G401 (cell line): ENCODE measurements at places on chromosomes 7 and 10. TPM values are rescaled to one million over a fixed set of nuclear protein-coding genes. Genes with fewer than 3 reads are reported as not detected.

GRCh38 chr7:80403686-80404241 lies 108.1 kb downstream of the GNAT3 start:
- no peak for DNase-seq

DNA sequence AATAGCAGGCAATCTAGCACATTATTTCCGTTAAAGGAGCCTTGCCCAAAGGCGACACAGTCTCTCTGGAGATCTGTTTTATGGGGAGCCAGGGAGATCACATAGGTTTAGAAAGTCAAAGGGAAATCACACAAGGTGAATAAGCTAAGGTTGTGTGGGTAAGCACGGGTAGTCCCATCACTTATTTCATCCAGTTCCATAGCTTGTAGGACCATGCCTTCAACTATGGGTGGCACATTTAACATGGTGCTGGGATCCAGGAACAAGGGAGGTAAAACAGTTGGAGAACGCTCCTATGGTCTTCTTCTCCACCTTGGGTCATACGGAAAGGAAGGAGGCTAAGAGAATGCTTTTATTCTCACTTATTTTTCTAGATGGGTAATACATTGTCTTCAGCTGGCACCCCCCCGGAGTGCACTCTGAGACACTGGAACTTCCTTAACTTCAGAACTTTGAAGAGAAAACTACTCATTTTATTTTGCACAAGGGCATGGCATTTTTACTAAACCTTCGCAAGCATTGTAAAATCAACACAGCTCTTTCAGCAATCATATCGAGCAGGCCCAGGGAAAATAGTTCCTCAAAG lies 435.4 kb downstream of the KIF20B start:
- no peak for DNase-seq

- no peak for DNase-seq
Observed at GRCh38 chr7:43501870-43502269, 81.0 kb upstream of the STK17A start.

- no peak for DNase-seq
Observed at GRCh38 chr7:104946338-104946737, 67.7 kb upstream of the KMT2E start.

- no peak for DNase-seq
Observed at GRCh38 chr7:32326078-32326477, 164.1 kb downstream of the LSM5 start.

DNA sequence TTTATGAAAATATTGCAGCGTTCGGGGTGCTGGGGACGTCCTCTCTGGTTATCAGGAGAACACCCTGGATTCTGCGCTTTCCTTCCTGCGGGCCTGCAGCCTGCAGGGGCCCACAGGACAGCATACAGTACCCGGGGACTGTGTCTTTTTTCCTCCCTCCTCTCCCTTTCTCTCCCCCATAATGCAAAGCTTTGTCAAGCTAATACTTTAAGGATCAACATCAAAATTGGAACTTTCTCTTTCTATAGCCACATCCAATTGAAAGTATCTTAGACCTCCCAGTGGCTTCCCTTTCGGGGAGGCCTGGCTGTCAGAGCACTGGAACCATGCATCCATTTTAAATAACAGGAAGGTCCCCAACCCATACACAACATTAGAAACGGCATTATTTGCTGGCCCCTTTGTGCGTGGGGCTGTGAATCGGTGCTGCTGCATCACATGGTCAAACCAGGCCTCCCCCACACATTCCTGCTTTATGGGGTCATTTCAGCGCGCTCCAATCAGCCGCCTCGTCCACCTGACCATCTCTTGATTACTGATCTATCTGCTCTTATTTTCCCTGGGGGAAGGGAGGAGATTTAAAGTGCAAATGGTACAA lies 505.1 kb downstream of the DNAJB6 start:
- DNase-seq: no peak

DNA sequence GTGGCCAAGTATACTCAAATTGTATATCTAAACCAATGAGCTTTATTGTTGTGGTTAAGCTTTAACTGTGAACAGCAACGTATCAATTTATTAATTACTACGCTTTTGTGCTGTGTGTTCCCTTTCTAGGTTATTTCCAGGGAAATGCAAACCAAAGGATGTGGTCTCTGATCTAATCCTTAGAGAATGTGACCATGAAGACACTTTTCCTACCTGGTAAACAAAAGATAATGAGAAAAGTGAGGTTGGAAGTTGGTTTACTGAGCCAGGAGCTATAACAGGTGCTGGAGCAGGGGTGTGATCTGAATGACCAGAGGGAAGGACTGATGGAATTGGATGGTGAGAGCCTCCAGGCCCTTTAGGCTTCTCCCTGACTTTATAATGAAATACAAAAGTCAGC lies 25.4 kb upstream of the CALU start:
- DNase-seq: no peak

DNA sequence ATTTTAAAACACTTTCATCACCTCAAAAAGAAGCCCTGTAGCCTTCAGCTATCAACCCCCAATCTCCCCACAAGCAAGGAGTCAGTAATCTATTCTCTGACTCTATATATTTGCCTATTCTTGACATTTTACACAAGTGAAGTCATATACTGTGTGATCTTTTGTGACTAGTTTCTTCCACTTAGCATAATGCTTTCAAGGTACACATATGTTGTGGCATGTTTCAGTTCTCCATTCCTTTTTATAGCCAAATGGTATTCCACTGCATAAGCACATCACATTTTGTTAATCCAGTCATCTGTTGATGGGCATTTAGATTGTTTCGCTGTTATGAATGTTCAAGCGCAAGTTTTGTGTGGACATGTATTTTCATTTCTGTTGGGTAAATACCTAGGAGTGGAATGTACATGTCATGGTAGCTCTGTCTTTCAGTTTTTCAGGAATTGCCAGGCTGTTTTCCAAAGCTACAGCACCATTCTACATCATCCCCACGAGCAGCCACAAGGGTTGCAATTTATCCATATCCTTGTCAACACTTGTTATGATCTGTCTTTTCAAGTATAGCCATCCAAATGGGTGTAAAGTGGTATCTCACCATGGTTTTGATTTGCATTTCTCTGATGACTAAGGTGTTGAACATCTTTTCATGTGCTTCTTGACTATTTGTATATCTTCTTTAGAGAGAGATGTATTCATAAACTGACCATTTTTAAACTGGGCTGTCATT lies 405.6 kb downstream of the KCNMA1 start:
- no peak for DNase-seq

- DNase-seq: no peak
Observed at GRCh38 chr10:22010973-22011408, 7.5 kb upstream of the DNAJC1 start.

DNA sequence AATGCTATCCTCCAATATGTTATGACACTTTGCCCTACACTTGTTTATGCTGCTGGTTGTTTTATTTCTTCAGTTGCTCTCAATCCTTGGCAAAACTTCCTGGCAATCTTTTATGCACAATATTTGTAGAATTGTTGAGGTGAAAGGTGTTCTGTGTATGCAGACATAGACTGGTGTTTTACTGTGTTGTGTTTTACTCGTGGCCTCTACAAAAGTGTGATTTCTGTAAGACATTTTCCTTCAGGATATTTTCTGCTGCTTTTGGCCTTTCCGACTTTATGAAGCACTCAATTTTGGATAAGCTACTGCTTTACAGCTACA lies 21.8 kb downstream of the GLCCI1 start:
- peak; percentile 46 for DNase-seq

DNA sequence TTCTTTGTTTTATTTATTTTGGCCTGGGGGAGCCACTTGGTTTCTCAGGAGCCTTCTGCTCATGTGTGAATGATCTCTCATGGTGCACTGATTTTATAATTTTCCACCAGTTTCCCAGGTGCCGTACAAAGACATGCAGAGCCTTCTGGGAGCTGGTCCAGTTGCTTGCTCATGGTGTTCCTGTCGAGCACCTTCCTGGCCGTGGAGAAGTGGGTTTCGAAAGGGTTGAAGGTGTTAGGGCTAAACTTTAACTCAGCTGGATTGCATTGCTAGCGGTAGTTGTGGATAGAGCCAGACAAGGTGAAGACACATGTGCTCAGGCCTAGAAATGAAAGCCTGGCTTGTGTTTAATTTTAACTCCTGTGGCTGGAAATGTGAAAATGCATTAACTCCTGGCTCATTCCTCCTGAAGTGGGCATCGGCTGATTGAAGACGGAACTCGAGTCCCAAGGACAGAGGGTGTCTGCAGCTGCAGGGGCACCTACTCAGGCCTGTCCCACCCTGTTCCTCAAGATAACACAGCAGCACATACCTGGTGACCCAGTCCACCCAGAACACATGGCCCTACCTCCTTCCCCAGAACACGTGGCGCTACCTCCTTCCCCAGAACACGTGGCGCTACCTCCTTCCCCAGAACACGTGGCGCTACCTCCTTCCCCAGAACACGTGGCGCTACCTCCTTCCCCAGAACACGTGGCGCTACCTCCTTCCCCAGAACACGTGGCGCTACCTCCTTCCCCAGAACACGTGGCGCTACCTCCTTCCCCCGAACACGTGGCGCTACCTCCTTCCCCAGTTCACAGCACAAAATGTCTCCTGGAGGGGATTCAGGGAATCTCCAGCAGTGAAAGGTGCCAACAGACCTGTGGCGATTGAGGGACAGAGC lies 133.2 kb downstream of the WDR37 start:
- no peak for DNase-seq

DNA sequence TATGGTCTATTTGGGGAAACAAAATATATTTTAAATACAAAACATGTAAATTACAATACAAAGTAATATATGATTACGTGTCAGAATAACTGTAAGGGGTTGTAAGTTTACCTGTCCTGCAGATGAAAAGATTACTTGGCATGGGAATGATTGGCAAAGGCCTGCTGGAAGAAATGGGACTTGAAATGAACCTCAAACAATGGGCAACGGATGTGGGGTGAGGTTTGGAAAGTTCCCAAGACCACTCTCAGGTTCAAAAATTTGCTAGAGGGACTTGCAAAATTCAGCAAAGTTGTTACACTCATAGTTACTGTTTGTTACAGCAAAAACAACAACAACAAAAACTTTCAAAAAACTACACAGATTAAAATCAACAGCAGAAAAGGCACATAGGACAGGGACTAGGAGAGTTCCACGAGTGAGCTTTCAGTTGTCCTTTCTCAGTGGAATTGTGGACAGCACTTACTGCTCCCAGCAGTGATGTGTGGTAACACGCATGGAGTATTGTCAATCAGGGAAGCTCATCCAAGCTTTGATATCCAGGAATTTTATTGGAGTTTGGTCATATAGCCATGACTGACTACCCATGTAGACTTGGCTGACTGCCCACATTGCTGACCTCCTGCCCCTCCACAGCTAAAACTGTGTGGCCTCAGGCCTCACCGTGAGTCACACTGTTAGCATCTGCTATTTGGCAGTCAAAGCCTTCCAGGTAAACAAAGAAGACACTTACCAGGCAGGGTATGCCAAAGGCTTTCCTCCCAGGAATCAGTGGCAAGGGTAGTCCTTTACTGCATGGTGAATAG lies 43.8 kb downstream of the EXOC6 start:
- DNase-seq: peak; percentile 53

- no peak for DNase-seq
Observed at GRCh38 chr7:151809864-151810170, 67.1 kb downstream of the PRKAG2 start.

- DNase-seq: no peak
Observed at GRCh38 chr7:118938845-118939244, 714.3 kb downstream of the ANKRD7 start.

- no peak for DNase-seq
Observed at GRCh38 chr10:22110761-22111160, 107.1 kb downstream of the EBLN1 start.

DNA sequence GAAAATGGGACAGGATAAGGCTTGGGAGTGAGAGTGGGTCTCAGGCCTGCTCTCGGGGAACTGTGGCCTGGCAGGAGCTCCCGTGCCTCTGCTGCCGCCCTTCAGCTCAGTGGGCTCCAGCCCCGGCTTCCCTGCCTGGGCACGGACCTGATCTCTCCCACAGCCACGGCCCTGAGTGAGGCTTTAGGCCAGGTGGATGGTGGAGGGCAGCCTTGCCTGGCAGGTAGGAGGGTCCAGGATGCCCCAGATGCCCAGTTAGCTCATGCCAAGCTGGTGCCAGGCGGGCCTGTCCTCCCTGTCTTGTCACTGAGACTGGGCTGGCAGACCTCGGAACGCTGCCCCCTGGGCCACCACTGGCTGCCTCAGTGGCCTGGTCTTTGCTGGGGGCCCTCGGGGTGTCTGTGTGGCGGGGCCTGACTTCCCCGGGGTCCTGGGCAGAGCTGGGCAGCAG lies 116.6 kb downstream of the INPP5A start:
- no peak for DNase-seq

- DNase-seq: no peak
Observed at GRCh38 chr10:17128261-17128660, 1.4 kb downstream of the CUBN start.

GRCh38 chr10:5871596-5871995 lies 18.1 kb downstream of the ANKRD16 start:
- no peak for DNase-seq

DNA sequence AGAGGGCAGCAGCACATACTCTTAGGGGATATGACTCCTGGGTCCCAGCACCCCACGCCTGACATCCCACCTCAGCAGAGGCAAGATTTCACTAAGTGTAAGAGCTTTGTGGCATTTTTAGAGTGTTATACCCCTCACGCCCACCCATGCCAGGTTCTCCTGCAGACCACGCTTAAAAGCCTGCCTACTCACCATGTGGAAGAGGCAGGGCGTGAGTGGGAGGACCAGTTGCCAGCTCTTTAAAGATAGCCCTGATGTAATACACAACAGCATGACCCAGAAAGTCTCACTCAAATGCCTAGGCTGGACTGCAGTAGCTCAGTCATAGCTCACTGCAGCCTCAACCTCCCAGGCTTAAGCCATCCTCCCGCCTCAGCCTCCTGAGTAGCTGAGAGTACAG lies 44.4 kb upstream of the CELF2 start:
- no peak for DNase-seq

DNA sequence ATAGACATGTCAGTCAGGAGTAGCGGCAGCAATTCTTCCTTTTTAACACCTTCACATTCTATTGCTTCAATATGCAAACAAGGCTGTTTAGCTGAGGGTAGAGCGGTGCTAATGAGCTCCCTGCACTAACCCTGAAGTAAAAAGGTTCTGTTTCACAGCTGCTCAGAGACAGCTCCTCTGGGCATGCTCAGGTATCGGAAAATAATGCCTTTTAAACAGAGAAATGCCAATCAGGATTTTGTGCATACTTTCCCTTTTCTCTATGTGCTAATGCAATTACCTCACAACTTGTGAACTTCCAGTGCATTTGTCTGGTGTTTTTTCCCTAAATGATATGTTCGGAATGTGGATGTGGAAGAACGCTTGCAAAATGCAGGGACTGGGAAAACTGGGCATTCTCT lies 307.7 kb upstream of the FZD8 start:
- DNase-seq: no peak

Gene FGFBP3
- 248 and 252 TPM in 2 replicates for total RNA-seq

Gene CCM2
- total RNA-seq: 30.2 and 34.2 TPM in 2 replicates

Gene BBS9
- total RNA-seq: 17.7 and 21.4 TPM in 2 replicates

Gene ATRNL1
- 0.44 TPM in 1 of 2 replicates, not detected in the other for total RNA-seq

Gene FBH1
- total RNA-seq: 50.2 and 58.7 TPM in 2 replicates

Gene ERVW-1
- not detected in 2 replicates for total RNA-seq

Gene CPXM2
- not detected in 2 replicates for total RNA-seq

Gene NACAD
- not detected in 2 replicates for total RNA-seq

Gene AMPH
- not detected in 2 replicates for total RNA-seq

Gene SFRP5
- not detected in 2 replicates for total RNA-seq

Gene LGI1
- total RNA-seq: 71.8 and 92.7 TPM in 2 replicates

Gene SPDYE1
- not detected in 2 replicates for total RNA-seq
